ENCODE measurements at places on chromosomes 3 and 15.

DNA sequence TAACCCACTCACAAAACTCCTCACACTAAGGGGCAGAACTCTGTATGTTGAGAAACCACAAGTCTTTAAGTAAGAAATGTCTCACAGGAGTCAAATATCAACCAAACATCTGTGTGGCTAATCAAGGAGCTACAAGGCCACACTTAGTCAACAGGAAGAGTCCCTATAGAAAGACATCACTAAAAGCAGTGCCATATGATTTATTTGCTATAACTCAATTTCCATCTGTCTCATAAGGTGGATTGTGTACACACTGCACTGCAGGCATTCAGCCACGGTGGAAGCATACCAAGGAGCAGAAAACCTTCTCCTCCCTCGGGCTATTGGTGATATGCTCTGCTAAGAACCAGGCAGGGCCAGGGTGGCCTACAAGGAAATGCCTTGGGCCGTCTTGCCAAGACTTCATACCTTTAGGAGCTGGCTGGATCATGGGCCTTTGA is 197.6 kb upstream of the CFAP20DC start:
- H3K4me3 ChIP-seq: no peak overlapping the region
- DNase-seq: no peak
- no peak overlapping the region for H3K27ac ChIP-seq
- H3K27me3 ChIP-seq: no peaks in the 10 kb centered on the region
- H3K36me3 ChIP-seq: no peaks in the 10 kb centered on the region

- H3K27me3 ChIP-seq: no peaks in the 10 kb centered on the region
- H3K4me1 ChIP-seq: no peaks in the 10 kb centered on the region
- H3K27ac ChIP-seq: no peak overlapping the region
- no peak for DNase-seq
- H3K36me3 ChIP-seq: no peaks in the 10 kb centered on the region
Observed at GRCh38 chr3:187773233-187774184, 28.2 kb upstream of the BCL6 start.

- DNase-seq: no peak
- no peak overlapping the region for H3K4me3 ChIP-seq
- H3K27ac ChIP-seq: no peak overlapping the region
Observed at GRCh38 chr15:52523192-52523591, 5.5 kb downstream of the MYO5A start.

GRCh38 chr3:84567796-84568195 is 391.0 kb upstream of the CADM2 start:
- H3K36me3 ChIP-seq: no peaks in the 10 kb centered on the region
- no peaks in the 10 kb centered on the region for H3K27me3 ChIP-seq
- no peaks in the 10 kb centered on the region for H3K4me1 ChIP-seq
- no peak for DNase-seq

DNA sequence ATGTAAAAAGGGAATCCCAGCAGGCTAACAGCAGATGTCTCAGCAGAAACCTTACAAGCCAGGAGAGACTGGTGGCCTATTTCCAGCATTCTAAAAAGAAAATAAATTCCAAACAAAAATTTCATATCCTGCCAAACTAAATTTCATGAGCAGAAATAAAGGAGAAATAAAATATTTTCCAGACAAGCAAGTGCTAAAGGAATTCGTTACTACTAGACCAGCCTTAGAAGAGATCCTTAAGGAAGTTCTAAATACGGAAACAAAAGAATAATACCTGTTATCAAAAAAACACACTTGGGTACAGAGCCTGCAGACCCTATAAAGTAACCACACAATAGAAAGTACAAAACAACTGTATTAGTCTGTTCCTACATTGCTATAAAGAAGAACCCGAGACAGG is 41.4 kb downstream of the HDGFL3 start:
- DNase-seq: no peak
- H3K36me3 ChIP-seq: no peaks in the 10 kb centered on the region
- H3K27ac ChIP-seq: no peak overlapping the region
- no peaks in the 10 kb centered on the region for H3K4me1 ChIP-seq
- H3K27me3 ChIP-seq: no peaks in the 10 kb centered on the region

DNA sequence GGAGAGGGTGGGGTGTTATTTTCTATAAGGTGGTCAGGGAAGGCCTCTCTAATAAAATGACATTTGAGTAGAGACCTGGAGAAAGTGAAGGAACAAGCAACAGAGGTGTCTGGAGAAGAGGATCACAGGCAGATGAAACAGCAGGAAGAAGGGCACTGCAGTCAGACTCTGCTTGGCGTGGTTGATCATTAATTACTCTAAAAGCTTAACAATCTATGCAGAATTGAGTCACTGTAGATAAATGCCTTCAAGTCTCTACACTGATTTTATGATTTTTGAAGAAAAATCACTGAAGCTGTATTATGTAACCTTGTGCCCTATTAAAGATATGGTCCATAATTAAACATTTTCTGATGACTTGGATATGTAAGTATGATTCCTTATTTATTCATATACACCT is 114.2 kb downstream of the TNIK start:
- no peaks in the 10 kb centered on the region for H3K4me1 ChIP-seq
- no peaks in the 10 kb centered on the region for H3K36me3 ChIP-seq
- no peak overlapping the region for H3K4me3 ChIP-seq

All from sigmoid colon (tissue), 7 donors.